ENCODE measurements at places on chromosomes 5 and 9.

- no peak for DNase-seq
Observed at GRCh38 chr9:104247899-104248460, 153.9 kb downstream of the SMC2 start.

- DNase-seq, result no peak
Observed at GRCh38 chr5:135076051-135076491, 42.0 kb upstream of the PITX1 start.

DNA sequence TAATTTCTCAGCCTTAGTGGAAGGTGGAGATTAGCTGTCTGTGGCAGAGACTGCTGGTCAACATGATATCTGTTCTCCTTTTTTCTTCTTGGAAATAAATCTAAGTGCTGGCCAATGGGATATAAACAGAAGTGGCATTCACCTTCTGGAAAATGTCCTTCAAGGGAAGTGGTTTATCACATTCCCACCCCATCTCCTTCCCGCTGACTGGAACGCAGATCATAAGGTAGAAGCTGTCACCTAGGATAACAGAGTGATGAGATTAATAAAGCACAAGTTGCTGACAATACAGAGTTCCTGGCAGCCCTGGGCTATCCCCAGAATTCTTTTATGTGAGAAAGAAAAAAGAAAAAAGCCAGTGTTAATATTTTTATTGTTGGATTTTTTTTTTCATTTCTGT lies 109.7 kb upstream of the OSMR start:
- DNase-seq, result no peak

GRCh38 chr5:56088967-56089829 lies 94.4 kb upstream of the IL6ST start:
- DNase-seq, result peak; percentile 69

DNA sequence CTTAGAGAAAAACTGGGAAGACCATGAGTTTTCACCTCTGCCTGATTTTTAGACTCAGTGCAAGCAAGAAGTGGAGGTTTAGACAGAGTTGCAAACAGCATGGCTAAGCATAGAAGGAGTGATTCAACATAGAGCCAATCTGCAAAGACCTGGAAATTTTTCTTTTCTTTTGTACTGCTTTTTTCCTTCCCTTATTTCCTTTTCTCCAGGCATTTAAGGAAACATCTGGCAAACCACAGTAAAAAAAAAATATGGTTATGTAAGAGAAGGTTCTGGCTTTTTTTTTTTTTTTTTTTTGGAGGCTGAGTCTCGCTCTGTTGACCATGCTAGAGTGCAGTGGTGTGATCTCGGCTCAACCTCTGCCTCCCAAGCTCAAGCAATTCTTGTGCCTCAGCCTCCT lies 16.6 kb upstream of the DCAF12 start:
- no peak for DNase-seq

- DNase-seq, result no peak
Observed at GRCh38 chr5:67964619-67965018, 250.9 kb upstream of the PIK3R1 start.

- DNase-seq, result no peak
Observed at GRCh38 chr5:34715711-34716110, 59.6 kb downstream of the RAI14 start.

DNA sequence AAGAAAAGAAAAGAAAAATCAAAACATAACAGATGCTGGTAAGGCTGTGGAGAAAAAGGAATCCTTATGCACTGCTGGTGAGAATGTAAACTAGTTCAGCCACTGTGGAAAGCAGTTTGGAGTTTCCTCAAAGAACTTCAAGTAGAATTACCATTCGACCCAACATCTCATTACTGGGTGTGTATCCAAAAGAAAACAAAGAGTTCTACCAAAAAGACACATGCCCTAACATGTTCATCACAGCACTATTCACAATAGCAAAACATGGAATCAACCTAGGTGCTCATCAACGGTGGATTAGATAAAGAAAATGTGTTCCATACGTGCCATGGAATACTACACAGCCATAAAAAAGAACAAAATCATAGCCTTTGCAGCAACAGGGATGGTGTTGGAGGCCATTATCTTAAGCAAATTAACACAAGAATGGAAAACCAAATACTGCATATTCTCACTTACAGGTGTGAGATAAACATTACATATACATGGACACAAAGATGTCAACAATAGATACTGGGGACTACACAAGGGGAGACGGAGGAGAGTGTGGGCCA lies 63.4 kb downstream of the PDE6A start:
- no peak for DNase-seq

Data from Caki2 (cell line).